ENCODE measurements at places on chromosomes 11 and 22. TPM values are rescaled to one million over a fixed set of nuclear protein-coding genes. Genes with fewer than 3 reads are reported as not detected.

Gene OR51B2
- not detected for total RNA-seq

Gene RTN3
- 93.1 TPM for total RNA-seq

Gene CCDC188
- 2.8 TPM for total RNA-seq

Gene SEPTIN3
- total RNA-seq, result 0.22 TPM

Gene CRYAB
- 1,312 TPM for total RNA-seq

Gene ASCL3
- total RNA-seq, result not detected

Gene OR8D4
- total RNA-seq, result not detected

Gene CARNS1
- 1.7 TPM for total RNA-seq

Gene CHID1
- 82.2 TPM for total RNA-seq

Measured in kidney (tissue), 22 donors.